NCI-H226 (cell line): ENCODE measurements at places on chromosomes 7 and 10.

- no peak for DNase-seq
Observed at GRCh38 chr10:59285848-59286247, 76.5 kb downstream of the FAM13C start.

GRCh38 chr10:128398999-128399398 lies 272.8 kb upstream of the MKI67 start:
- no peak for DNase-seq

DNA sequence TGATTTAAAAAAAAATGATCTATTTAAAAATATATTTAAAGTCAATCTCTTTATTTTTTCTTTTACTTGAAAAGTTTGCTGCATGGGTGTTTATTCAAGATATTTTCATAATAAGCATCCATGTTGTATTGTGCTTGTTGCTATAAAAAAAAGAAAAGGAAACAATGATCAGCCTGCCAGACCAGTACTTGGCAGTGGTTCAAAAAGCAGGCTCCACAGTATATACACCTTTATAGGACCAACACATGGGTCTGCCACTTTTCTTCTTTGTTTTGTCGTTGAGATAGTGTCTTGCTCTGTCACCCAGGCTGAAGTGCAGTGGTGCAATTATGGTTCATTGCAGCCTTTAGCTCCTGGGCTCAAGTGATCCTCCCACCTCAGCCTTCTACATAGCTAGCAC lies 228.0 kb downstream of the TWIST1 start:
- no peak for DNase-seq

DNA sequence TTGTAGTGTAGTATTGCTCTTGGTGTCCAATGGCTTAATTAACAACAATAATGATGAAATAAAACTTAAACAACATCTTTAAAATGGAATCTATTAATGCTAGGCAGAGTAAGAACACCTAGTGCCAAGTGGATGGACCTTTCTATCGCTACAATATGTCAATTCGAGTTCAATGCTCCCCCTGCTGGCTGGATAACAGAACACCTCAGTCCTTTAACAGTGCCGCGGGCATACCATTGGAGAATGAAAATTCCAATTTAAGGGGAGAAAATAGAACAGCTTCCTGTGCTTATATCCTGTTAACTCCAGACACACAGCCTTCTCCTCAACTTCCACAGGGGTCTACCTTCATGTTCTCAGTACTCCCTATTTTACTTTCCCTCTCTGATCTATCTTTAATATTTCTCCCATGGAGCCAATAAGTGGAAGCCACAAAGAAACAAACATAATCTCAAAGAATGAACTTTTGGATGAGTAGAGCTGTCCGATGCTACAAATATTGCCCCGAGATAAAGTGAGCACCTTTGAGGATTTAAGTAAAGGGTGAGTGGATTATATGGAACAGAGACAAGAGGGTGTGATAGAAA lies 41.4 kb downstream of the COL1A2 start:
- peak; percentile 52 for DNase-seq

GRCh38 chr7:747186-747585 lies 20.1 kb upstream of the PRKAR1B start:
- DNase-seq: no peak

DNA sequence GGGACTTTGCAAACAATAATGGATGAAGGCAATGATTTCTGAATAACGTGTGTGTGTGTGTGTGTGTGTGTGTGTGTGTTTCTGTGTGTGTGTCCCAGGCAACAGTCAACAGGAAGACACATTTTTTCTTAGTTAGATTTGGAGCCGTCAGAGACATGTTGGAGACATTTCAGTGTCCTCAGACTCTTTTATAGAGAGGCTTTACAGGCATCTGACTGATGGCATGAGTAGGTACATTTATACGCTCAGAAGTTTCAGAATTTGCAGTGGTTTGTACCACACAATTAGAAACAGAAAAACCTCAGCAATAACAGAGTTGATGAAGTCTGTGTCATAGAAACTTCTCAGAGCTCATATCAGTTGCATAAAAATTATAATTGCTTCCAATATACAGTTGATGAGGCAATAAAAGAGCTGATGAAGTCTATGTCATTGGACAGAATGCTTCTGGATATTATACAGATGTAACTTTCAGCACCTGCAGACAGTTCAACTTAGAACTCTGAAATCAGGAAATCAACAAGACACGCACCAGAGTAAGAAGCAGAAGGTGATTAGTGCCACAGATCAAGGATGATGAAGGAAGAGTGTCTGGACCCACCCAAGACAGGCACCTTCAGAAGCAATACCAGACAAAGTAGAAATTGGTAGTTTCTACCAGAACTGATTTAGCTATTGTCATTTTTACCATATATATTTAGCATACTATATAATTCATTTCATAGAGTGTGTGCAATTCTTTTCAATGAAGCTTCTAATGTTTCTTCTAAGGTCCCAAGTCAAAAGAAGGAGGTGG lies 104.5 kb upstream of the LYZL1 start:
- no peak for DNase-seq

DNA sequence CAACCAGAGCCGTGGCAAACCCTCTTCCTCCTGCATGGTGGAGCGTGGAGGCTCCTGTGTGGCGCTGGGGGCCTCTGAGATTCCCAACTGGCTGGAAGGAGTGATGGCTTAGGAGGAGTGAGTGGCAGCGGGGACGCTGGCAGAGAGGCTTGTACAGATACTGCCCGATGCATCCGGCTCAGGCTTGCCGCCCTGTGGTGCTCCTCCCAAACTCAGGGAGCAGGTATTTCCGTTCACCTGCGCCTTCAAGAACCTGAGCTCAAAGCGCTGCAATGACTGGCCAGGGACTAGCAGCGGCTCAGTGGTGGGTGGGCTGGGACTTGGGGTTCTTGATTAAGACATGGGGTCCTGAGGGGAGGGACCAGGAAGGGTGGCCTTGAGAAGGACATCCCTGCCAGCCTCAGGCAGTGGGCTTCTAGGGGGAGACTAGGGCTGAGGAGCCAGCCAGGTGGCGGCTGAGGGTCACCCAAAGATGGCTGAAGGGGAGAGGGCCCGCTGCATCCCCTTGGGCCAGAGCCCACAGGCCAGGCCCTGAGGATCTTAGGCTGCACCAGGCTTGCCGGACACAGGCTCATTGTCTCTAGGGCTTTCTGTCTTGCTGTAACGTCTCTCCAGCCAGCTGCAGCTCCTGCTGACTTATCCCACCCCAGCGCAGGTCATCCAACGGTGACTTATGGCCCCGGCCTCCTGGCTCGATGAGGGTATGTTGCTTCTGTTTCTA lies 3.2 kb downstream of the ZNF775 start:
- no peak for DNase-seq

DNA sequence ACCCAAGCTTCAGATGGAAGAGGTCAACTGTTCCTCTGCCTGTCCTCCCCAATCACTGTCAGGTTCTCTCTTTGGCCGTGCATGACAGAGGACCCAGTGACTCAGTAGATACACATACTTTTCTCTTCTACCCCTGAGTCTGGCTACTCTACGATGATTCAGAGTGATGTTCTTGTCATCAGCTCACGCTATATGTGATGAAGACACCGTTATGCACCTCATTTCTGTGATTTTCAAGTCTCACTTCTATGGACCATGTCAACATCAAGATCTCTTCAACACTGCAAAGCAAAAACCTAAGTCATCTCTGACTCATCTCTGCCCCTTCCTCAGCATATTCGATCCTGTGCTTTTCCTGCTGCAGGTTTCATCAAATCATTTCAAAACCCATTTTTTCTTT lies 76.6 kb upstream of the DGKI start:
- DNase-seq: no peak
